ENCODE measurements at places on chromosomes 13 and 19.

DNA sequence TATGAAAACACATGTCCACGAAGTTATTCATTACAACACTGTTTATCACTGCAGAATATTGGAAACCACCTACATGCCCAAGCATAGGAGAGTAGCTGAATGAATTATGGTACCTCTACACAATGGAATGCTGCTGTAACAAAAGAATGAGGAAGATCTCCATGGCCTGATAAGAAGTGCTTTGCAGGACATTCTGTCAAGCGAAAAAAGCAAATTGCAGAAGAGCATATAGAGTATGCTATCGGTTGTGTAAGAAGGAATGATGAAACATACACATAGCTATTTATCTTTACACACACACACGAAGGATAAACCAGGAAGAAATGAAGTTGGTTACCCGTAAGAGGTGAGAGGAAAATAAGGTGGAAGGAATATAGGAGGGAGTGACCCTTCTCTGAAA is 37.5 kb upstream of the CEACAM20 start:
- no peak for DNase-seq

GRCh38 chr13:114131583-114132418 is 622 bp downstream of the RASA3 start:
- no peak for DNase-seq

GRCh38 chr13:94153586-94153985 is 325.9 kb downstream of the DCT start:
- no peak for DNase-seq

DNA sequence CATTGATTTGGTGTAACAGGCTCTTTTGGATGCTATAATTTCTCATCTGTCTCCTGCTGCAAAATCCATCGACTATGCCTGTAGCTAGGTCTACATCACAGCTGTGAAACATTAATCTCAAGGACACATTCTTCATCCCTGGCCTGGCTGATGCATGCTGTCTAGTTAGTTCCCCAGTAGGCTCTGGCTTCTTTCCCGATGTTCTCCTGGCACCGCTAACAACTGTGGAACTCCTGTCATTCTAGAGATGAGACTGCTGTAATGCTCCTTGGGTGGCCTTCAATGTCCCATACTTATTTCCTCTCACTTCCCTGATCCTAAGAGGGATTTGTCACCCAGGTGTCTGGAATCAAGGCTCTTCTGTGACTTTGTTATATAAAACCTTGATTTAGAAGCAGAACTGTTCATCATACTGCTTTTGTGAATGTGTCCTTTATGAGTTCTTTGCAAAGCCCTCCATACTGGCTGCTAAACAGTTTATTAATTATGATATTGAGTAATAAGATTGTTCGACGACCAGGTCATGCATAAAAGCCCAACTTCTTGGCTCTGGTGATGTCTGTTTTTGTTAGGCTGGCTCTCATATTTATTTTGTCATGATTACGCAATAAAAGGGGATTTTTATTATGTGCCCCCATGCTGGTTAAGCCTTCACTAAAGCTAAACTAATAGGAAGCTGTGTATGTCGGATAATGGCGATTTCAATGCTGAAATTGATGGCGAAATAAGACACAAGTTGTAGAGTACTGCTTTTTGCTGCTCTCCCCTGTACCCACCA is 227.5 kb downstream of the DCT start:
- no peak for DNase-seq

DNA sequence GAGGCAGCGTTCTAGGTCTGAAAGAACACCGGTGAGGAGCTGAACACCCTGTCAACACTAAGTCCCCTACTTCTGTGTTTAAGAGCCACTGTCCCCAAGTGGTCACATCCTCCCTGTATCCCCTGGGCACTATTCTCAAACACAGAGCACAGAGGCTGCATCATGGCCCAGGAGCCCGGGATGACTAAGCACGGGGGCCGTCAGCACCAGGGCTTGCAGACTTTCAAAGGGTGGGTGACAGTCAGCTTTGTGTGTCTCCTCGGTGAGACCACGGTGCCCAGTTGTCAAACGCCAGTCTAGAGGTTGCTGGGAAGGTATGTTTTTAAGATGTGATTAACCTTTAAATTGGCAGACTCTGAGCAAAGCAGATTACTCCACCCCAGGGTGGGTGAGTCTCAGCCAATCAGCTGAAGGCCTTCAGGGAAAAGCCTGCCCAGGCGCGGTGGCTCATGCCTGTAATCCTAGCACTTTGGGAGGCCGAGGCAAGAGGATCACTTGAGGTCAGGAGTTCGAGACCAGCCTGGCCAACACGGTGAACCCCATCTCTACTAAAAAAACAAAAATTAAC is 8.0 kb downstream of the MAP2K2 start:
- no peak for DNase-seq
